ENCODE measurements at places on chromosomes 4 and X.

DNA sequence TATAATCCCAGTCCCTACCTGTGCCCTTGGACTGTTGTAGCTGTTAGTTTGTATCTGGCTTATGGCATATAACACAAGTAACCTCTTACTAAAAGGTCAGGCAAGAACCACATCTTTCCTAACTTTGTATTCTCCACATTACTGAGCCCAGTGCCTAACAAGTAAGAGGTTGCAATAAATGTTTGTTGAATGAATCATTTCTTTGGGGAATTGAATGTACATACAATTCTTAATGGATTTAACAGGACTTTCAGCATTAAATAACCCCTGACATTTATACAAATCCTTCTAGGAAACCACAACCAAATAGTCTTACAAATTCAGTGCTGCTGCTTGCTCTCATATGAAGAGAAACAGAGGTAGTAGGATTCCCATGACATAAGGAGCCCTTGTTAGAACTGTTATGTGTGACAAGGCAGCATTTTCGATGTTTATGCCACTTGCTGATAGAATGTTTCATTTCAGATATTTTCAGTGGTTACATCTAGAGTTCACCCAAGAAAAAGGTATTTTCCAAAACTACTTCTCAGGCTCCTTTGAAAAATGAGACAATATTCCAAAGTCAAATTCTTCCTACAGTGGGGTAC is 62.0 kb downstream of the MBNL3 start:
- no peak for DNase-seq

- no peak for DNase-seq
Measured at GRCh38 chrX:122188751-122189150, 995.3 kb upstream of the GRIA3 start.

DNA sequence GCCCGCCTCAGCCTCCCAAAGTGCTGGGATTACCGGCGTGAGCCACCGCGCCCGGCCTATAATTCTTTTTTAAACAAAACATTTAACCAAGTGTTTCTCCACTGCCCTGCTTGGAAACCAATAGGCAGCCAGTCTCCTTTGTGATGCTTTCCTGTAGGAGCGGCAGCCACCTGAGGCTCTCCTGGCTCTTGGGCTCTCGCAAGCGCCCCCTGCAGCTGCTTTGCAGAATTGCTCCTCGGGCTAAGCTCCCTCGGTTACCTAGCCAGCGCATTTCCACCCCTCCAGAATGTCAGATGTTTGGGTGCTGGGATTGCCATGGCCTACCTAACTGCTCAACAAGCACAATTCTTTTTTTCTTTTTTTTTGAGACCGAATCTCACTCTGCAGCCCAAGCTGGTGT is 7.7 kb downstream of the S100P start:
- DNase-seq: no peak

DNA sequence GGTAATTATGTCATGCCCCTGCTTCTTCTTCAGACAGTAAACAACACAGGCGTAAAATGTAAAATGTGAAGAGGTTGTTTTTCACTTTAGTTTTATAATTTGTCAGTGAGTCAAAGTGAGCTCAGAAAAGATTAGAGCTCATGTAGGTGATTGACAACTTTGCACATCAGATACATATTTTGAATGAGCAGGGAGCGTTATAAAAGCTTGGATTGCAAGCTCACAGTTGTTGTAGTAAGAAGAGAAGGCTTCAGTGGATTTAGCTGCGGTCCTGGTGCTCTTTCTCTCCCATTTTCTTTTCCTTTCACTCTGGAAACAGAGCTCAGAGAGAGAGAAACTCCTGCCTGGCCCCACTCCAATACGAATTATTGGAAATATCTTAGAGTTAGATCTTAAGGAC is 26.4 kb downstream of the MTMR1 start:
- no peak for DNase-seq
